Cardiac septum (tissue), 1 donor: ENCODE measurements at places on chromosomes 3 and 15. TPM values are rescaled to one million over a fixed set of nuclear protein-coding genes. Genes with fewer than 3 reads are reported as not detected.

Gene IGSF11
- 1.8 TPM for total RNA-seq

- DNase-seq = no peak
Measured at GRCh38 chr15:101562428-101563059, 73.0 kb upstream of the PCSK6 start.

DNA sequence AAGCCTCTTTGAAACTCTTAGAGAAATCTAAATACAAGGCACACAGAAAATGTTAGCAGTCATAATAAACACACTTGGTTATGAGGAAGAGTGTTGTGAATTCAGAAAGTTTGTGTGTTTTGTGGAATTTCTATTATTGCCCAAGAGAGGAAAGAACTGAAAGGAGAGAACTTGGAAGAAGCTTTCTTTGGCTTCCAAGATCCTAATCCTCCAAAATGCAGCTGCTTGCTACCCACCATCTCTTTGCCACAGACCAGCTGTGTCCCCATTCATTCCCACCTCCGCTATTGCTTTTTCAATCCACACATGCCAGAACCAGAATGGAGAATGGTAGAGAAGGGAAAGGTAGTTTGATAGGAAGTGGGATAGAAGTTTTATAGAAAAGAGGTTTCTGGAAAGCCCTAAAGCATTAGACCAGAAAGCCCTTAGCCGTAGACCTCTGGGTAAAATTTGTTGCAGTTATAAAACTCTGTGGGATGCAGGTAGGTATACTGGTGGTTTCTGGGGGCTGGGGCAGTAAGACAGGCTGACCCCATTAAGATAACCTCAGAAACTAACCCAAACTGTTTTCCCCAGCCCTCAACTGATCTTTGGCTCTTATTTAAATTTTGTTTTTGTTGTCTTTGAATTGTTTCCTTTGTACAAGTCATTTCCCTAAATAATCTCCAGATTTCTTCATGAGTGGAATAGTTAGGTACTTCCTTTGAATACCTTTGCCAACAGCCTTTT lies 108.5 kb downstream of the FILIP1L start:
- no peak for DNase-seq

- no peak for DNase-seq
Measured at GRCh38 chr3:101542957-101543356, 18.7 kb upstream of the TRMT10C start.

GRCh38 chr3:7759630-7760029 lies 742.0 kb upstream of the LMCD1 start:
- DNase-seq = no peak

GRCh38 chr3:10766049-10766705 lies 49.9 kb upstream of the SLC6A11 start:
- no peak for DNase-seq

DNA sequence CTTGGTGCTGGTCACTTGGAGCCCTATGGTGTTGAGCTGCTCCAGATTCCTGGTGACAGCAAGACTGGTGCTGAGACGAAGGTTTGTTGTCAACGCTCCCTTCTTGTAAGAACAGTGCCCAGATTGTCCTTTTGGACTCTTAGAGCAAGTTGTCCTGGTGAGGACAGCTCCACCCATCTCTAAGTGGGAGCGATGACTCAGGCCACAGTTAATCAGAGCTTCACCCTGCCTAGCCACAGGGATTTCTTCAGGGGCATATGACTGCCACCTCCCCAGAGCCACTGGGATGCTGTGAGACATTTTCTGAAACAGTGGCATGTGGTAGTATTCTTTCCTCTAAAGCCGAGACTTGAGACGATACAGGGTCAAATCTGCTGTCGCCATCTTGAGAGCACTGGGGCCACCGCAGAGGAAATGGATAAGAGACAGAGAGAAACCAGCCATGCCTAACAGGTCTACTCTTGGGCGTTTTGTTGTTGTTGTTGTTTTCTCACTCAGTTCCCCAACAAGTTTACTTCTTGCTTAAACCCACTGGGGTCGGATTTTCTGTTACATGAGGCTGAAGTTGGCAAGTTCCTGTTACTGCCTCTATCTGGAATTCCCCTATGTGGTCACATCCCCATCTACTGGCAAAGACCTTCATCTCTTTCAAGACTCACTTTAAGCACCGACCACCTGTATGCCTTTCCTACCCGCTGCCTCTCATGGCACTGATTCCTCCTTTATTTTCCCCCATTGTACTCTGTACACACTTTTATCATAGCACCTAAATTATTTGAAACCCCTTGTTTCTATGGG lies 16.0 kb upstream of the PCOLCE2 start:
- DNase-seq = no peak
